ENCODE measurements at places on chromosomes 2 and 18.

- no peak for DNase-seq
Measured at GRCh38 chr2:105793196-105793975, 48.7 kb downstream of the NCK2 start.

DNA sequence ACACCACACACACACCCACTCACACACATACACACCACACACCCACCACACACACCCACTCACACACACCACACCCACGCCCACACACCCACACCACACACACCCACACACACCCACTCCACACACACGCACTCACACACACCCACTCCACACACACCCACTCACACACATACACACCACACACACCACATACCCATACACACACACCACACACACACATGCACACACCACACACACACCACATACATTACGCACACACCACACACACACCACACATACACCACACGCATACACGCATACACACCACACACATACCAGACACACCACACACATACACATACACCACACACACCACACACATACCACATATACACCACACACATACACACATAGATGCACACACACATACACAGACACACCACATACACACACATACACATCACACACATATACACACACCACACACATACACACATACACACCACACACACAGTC is 37.9 kb downstream of the MCFD2 start:
- DNase-seq: no peak

DNA sequence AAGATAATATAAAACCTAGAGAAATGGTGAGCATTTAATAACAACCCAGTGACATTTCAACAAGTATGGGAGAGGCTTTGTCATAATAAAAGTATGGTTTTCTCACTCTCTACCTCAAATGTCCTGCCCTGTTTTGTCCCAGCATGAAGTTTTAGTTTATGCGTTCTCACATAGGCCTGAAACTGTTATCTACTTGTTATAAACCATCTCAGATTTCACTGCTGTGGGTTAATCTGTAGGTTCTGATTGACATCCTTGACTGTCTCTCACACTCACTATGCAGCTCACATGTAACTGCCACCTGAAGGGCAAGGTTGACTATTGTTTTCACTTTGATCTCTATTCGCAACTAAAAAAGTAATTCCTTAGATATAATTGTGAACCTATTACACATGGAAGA is 44.9 kb downstream of the ZEB2 start:
- DNase-seq: no peak

DNA sequence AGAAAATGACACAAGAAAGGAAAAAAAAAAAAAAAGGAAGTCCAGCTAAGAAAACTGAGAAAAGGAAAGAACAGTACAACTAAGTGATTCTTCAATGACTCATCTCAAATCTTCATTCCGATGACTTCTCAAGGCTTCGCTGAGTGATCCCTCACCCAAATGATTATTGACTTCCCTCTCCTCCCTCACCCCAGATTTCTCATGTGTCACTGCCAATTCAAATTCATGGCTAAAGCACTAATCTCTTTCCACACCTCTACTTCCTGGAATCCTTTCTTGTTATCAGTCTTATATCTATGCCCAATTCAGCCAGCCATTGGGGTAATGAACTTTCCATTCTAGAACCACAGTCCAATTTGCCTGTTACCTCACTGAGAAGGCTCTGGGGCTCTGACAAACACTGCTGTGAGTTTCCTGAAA is 7.2 kb upstream of the ABCB11 start:
- DNase-seq: no peak

DNA sequence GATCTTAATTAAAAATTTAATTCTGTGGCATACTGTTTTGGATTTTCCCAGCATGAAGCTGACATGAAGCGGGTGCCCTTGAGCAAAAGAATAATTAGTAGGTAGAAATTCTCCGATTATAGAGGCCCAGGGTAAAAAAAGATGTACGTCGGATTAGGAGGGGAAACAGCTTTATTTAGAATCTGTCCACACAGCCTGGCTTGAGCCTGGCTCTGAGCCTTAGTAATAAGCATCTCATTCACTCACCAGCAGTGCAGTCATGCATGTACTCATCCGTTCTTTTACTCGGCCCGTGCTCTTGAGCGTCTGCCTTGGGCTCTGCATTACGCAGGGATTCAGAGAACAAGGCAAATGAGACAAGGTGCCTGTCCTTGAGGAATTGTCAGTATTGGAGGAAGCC is 219.3 kb downstream of the AGAP1 start:
- no peak for DNase-seq

DNA sequence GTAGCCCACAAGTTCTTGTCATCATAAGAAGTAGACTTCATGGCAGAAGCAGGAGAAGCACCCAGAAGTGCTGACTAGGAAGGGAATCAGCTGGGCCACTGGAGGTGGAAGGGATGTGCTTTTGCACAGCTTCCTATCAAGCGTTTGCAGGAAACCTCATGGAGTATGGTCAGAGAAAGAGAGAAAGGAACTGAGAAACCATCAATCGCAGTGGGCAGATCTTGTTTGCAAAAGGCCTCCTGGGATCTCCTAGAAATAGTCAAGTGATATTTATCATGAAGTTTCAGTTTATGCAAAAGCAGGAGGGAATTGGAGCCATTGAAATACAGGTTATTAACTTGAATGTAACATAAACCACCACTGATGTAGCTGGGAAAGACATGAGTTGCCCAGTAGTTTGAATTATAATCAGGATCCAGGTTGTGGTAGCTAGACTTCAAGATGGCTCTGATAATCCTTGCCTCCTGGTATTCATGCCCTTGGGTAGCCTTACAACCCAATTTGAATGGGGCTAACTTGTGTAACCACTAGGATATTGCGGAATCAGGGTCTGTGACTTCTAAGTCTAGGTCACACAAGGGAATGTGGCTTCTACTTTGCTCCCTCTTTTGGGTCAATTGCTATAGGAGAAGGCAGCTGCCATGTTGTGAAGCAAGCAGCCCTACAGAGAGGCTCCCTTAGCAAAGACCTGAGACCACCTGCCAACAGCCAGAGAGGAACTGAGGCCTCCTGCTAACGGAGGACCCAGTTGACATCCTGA is 69.8 kb upstream of the TCF4 start:
- no peak for DNase-seq

GRCh38 chr2:129334128-129334527 is 645.3 kb upstream of the RAB6C start:
- DNase-seq: peak; percentile 55

DNA sequence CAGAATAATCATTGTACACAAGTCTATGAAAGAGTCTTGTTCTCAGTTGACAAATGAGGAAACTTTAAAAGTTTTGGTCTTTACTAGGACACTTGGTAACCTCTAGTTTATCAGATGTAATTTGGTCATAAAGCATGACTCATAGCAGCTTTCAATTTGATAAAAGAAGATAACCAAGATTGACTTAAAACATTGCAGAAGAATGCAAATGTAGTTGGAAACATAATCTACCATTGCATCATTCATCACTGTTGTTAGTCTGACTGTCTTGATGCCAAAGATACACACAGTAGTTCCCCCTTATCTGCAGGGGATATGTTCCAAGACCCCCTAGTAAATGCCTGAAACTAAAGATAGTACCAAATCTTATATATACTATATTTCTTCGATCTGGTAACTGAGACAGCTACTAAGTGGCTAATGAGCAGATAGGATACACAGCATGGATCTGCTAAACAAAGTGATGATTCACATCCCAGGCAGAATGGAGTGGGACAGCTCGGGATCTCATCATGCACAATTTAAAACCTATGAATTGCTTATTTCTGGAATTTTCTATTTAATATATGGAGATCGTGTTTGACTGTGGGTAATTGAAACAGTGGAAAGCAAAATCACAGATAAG is 131.4 kb upstream of the CCDC68 start:
- DNase-seq: no peak

DNA sequence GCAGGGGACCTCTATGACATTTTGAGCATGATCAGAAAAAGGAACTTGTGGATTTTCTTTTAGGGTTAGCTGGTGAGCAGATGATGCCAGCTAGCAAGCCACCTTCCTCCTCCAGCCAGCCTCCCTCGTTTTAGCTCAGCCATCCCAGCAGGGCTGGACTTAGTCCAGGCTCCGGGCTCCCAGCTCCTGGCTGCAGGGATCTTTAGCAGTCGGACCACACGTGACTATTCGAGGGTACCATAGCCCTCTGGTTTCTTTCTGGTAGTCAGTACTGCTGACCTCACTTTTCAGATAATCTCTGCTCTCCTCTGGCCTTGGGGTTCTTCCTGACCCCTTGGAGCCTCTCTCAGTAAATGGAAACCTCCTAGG is 31.8 kb downstream of the NCK2 start:
- no peak for DNase-seq

- no peak for DNase-seq
Measured at GRCh38 chr2:109513749-109514588, 99.8 kb downstream of the SEPTIN10 start.

DNA sequence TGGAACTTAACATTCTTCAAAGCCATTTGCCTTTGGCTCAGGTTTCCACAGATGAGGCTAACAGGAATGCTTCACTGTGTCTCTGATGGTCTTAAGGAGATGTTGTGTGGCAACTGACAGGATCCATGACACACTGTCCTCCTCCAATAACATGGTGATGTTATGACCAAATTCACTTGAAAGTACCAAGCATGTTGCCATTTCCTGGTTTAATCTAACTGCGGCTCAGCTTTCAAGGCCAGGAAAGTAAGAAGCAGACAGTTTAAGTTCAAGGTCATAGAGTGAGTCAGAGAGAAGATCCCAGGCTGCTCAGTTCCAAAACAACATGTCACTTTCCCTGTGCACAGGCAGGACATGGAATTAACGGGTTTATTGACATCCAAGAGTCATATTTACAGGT is 513.6 kb downstream of the STK39 start:
- DNase-seq: no peak

- no peak for DNase-seq
Measured at GRCh38 chr2:22753476-22753875, 631.5 kb upstream of the KLHL29 start.

- DNase-seq: no peak
Measured at GRCh38 chr2:28172114-28172898, 220.4 kb upstream of the FOSL2 start.

- no peak for DNase-seq
Measured at GRCh38 chr2:232809349-232810124, 33.2 kb upstream of the KCNJ13 start.

DNA sequence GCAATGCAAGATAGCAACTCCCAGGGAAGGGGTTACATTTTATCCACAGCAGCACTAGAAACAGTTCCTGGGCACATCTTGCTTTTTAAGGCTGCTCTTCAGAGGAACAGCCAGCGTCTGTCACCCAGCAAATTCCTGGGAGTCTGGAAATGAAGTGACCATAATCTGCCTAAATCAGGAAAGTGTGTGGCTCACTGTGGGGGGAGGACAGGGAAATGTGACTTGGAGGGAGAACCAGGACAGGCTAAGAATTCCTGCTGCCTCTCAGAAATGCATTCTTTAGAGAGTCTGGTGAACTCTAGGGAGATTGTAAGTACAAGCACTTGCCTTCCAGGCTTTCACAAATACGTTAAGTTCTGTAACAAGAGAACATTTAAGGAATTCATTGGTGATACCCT is 364.3 kb upstream of the SPHKAP start:
- DNase-seq: no peak

GRCh38 chr18:78860117-78860516 is 119.5 kb upstream of the SALL3 start:
- peak; percentile 38 for DNase-seq

- DNase-seq: no peak
Measured at GRCh38 chr2:155062922-155063258, 364.4 kb downstream of the KCNJ3 start.

- DNase-seq: no peak
Measured at GRCh38 chr2:47617523-47618271, 165.2 kb upstream of the MSH6 start.

- DNase-seq: no peak
Measured at GRCh38 chr2:139099721-139100120, 319.5 kb upstream of the NXPH2 start.

DNA sequence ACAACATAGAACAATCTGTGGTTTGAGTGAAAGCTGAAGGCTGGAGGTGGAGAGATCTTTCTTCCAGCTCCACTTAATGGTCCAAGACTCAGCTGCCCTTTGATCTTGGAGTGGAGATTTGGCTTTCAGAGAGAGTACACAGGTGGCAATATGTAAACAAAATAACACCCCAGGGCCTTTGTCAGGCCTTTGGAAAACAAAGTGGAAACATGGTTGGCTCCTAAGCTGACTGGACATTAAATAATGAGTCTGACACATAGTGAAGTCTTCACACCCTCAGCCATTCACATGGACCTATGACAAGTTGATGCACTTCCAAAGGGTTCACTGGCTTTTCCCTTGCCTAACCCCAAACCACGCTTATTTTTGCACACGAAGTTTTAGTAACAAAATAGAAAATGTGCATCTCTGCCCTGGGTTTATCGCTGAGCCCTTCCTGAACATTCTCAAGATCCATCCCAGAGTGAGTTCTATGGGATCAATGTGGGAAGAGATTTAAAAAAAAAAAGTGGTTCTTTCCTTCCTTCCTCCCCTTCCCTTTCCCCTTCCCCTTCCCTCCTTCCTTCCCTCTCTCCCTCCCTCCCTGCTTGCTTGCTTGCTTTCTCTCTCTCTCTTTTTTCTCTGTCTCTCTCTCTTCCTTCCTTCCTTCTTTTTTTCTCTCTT is 201.3 kb upstream of the NT5C1B start:
- DNase-seq: no peak

DNA sequence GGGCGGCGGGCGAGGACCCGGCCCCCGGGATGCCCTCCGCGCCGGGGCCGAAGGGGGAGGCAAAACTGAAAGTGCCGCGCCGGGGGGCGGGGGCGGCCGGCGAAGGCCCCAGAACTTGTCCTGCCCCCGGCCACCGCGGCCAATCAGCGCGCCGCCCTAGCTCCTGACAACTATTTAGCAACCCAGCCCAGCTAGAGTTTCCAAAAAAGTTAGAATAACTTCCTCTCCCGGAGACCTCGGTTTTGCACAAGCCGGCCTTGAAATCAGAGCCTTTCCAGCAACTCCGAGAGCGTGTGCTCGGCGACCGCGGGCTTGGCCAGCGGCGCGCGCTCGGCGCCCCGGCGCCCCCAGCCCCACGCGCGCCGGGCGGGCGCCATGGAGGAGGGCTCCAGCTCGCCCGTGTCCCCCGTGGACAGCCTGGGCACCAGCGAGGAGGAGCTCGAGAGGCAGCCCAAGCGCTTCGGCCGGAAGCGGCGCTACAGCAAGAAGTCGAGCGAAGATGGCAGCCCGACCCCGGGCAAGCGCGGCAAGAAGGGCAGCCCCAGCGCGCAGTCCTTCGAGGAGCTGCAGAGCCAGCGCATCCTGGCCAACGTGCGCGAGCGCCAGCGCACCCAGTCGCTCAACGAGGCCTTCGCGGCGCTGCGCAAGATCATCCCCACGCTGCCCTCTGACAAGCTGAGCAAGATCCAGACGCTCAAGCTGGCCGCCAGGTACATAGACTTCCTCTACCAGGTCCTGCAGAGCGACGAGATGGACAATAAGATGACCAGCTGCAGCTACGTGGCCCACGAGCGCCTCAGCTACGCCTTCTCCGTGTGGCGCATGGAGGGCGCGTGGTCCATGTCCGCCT is at the start of gene TWIST2:
TSS of gene TWIST2 (plus strand) at position 245 of the 850 bp plus-strand sequence. CDS start at position 376, 131 bp downstream.
- peak; percentile 92 for DNase-seq

- DNase-seq: no peak
Measured at GRCh38 chr2:206438196-206438724, 5.1 kb upstream of the ADAM23 start.
